Stimulated activated naive B cell treated with anti-CD40 and anti-IgM and Interleukin-4, amounts not matched to agents 10 μg/mL and 1 μg/mL and 100 μg/mL, for 72 hours (primary cell): ENCODE measurements at places on chromosomes 13 and 19.

DNA sequence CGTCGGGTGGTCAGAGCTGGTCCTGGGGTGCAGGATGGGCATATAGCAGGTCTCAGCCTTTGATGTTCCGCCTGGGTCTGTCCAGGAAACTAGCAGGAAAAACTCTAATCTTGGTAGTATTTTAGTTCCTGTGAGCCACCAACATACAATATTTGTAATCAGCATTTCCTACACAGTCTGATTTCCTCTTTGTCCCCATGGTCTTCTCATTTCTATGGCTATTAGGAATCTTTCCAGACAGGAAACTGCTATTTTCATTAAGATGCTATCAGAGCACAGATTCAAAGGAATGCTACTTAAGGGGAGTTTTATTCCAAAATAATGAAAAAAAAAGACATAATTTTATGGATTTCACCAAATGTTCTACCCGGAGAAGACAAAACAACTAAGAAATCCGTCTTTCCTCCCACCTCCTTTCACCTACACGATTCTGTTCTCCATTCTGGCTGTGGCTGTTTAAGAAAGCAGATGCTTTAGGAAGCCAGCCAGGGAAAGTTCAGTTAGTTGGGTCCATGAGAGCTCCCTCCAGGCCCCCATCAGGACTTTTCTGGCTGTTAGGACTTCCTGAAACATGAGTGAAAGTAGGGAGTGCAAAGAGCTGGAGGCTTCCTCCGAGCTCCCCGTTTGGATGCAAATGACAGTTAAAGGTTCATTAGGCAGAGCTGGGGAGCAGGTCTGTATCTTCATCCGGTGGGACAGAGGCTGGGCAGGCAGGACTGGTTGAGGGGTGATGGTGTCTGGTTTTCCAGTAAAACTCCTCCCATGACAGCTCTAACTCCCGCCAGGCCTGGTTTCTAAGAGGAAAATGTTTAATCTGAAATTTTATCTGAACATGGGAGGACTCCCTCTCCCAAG, 36.3 kb downstream of the SHISA2 start:
- DNase-seq = no peak

DNA sequence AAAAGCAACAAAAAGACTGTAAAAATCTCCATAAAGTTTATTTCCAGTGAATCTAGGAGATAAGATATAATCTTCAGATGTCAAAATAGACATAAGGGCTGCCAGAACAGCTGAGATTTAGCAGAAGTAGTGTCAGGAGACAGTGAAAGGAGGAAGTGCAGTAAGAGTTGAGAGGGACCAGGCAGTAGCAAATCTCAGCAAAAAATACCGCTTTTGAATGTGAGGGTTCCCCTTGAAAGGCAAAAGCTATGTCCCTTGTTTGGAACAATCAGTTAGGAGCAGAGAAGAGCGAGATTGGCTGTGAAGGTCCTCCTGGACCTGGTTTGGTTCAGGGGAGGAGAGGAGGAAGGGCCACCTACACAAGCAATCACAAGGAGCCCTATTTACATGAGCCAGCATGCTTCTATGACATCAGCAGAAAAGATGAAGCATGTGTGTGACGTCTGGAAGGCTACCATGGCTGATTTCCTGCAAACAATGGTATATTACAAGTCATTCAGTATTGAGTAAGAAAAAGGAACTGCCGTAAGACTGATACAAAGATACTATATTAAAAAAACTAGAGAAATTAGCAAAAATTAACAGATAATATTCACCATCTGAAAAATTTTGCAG, 98.9 kb upstream of the SIAH3 start:
- DNase-seq = no peak

- DNase-seq = peak; percentile 26
These were observed 20.3 kb downstream of the C19orf81 start for GRCh38 chr19:50669302-50670101.

GRCh38 chr13:98435376-98435775, 141.5 kb downstream of the STK24 start:
- no peak for DNase-seq

- no peak for DNase-seq
These were observed 20.3 kb upstream of the GAS6 start for GRCh38 chr13:113883921-113884804.

- no peak for DNase-seq
These were observed 2.0 kb downstream of the CDC34 start for GRCh38 chr19:533364-534058.

DNA sequence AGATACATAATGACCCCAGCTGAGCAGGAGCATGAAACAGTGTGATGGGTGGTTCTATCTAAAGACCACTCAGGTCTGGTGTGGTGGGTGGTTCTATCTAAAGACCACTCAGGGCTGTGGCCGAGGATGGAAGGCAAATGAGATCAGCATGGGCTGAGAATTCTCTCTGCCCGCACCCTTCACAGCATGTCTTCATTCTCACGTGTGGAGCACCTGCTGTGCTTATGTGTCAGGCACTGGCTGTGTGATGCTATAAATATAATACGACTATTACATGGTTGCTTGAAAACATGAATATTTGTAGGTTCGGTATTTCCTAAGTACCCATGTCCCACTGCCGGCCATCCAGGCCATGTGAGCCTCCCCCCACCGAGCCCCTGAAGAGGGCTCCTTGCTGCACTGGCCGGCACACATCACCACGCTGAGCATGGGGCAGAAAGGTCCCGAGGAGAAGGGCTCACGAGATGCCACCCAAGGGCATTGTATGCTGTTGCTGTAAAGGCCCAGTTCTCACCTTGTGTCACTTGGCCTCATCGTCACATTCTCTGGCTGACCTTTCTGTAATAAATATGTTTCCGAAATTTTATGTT, 810.2 kb downstream of the UQCRFS1 start:
- DNase-seq = no peak

DNA sequence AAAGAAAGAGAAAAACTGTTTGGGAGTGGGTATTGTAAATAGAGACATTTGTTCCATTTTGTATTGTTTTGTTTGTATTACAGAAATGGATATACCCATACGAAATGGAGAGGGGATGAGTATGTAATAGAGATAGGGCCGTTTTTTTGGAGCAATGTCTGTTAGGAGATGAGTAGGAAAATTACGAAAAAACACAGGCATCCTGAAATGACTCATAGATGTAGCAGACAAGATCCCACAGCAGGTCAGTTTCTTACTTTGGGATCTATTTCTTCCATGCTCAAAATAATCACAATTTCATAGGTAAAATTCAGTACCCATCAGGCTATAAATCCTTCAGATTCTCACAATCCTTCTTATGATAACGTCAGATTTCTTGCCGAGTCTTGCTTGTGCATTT, 779.4 kb upstream of the SLITRK1 start:
- DNase-seq = no peak

DNA sequence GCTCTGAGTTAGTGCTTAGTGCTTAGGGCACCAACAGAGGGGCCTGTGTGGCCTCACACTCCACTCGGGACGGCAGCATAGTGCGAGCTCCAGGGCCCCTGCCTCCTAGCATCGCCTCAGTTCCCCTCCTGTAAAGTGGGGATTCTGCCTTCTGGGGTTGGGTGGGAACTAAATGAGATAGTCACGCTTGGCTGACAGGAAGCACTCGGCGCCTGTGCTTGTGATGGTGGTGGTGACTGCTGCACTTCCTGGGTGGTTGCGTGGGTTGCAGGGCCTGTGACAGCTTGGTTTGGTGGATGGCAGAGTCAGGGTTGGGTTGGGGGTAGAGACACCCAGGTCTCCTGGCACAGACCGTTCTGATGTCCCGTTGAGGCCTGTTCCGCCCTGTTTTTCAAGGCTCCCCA, 7.7 kb downstream of the PLEKHF1 start:
- peak; percentile 61 for DNase-seq

DNA sequence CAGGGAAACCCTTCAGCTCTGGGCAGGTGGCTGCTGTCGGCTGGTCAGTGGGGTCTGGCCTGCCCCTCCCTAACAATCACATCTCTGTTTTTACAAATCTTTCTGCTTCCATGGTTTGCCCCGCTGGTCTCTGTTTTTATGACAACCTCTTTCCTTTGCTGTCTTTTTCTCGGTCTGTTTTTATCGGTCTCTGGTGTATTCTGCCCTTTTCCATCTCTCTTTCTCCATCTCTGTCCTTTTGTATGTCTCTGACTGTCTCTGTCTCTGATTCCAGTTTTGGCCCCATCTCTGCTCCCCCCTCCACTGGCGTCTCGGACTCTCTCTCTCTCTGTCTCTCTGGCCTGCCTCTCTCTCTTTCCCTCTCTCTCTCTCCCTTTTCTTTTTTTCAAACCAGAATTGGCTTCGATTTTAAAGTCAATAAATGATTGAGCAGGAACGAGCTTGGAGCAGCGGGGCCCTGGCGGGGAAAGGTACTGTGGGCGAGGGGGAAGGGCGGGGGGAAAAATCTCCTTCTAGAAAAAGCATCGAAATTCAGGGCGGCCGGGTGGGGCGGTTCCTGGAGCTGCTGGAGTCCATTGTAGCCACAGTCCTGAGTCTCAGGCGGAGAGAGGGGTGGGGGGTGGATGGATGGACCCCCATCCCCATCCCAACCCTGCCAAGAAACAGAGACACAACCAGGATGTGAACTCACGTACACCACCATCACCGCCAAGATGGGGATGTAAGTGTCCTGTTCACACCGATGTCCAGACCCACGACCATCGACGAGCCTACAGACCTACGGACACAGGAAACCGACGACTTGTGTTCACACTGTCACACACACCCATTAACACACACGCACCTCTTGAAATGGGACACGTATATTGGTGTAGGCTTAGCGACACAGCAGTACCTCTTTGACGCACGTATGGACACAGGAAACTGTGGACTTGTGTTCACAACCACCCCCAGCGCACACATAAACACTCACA, 3.0 kb downstream of the NFIX start:
- DNase-seq = no peak

GRCh38 chr19:49923055-49924003, 5.7 kb upstream of the ATF5 start:
- DNase-seq = no peak

- DNase-seq = no peak
These were observed 35.9 kb upstream of the MAB21L1 start for GRCh38 chr13:35512271-35512920.

GRCh38 chr19:10243606-10244005, 8.4 kb upstream of the MRPL4 start:
- DNase-seq = no peak

DNA sequence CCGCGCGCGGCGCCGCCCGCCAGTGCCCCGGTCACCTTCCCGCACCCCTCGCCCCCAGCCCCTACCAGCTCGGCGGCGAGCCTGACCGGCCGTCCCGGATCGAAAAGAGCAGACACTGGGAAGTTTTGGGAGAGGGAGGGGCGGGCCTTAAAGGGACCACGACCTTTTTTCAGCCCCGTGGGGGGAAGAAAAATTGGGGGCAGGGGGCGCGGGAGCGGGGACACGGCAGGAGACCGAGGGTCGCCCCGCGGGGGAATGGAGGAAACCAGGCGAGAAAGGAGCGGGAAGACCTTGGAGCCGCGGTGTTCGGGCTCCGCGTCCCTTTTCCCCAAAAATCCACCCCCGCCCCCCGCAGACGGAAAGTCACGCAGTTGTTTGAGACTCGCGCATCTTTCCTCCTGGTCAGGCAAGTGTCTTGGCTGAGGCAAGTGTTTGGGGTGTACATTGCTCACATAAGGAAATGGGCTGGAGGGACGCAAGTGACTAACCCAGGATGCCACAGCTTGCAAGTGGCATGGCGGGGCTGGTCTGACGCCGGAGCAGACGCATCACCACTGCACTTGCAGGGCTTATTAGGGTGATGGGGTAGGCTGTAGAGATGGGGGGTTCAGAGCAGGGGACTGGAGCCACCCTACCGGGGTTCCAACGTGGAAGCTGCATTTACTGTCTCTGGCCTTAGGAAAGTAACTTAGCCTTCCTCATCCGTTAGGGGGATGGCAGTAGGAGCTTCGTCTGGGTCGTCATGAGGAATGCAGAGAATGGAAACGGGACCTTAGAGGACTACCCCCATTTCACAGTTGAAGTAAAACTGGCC, 2.7 kb upstream of the HNRNPL start:
- DNase-seq = peak; percentile 47

- DNase-seq = no peak
These were observed 15.5 kb downstream of the PTGER1 start for GRCh38 chr19:14459703-14460102.

- no peak for DNase-seq
These were observed 223.9 kb downstream of the LHFPL6 start for GRCh38 chr13:39379118-39379517.

DNA sequence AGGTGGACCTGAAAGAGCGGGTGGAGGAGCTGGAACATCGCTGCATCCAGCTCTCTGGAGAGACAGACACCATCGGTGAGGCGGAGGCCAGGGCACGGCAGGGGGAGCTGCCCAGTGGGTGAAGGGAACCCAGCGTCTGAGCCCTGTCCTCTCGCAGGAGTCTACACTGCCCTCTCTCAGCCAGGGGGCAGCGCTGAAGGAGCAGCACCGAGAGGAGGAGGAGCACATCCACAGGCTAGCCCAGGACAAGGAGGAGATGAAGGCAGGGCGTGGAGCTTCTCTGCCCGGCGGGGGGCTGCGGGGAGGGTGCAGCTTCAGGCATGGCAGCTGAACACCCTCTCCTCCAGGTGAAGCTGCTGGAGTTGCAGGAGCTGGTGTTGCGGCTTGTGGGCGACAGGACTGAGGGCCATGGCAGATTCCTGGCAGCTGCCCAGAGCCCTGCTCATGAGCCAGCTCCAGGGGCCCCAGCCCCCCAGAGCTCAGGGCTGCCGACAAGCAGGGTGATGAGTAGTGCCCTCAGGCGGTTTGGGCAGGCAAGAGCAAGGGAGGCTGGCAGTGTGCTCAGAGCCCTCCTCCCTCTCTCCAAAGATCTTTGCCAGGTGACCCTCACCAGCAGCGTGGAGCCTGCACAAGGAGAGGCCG, 31.4 kb upstream of the ZNF492 start:
- DNase-seq = no peak

DNA sequence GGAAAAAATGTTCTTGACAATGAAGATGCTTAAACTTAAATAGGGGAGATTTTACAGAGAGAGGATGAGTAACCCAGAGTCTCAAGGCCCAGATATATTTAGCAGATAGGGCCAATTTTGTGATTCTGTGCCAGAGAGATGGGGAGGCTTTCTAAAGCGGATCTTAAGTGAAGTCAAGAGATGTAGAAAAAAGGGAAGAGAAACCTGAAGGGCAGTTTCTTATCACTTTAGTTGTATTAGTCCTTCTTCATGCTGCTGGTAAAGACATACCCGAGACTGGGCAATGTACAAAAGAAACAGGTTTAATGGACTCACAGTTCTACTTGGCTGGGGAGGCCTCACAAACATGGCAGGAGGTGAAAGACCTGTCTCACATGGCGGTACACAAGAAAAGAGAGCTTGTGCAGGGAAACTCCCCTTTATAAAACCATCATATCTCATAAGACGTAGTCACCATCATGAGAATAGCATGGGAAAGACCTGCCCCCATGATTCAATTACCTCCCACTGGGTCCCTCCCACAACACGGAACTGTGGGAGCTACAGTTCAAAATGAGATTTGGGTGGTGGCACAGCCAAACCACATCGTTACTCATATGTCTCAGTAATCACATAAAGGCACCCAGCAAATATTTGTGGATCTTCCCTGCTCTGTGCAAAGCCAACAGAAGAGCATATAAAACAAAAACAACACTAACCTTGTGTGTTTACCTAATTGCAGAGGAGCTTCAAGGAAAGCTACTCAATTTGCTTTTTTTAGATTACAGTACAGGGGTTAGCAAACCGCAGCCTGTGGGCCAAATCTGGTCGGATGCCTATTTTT, 102.6 kb upstream of the MYCBP2 start:
- peak; percentile 77 for DNase-seq
